GM13977 (cell line): ENCODE measurements at places on chromosomes 7 and 10.

DNA sequence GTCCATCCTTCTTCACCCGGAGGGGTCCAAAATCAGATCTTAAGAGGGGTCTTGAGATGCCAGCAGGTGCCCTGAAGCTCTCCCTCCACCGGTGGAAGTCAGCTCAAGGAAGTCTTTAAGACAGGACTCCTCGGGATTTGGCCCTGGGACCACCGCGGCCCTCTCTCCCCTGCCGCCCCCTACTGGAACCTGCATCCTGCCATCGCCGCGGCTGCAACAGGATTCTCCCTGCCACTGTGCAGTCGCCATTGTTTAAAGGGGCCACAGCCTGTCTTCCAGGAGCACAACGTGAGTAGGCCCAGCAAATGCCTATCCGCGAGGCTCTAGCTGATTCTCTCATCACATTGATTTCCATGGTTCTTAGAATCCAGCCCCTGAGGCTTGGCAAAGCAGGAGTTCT, 324.3 kb downstream of the ZNF716 start:
- DNase-seq: no peak

- peak; percentile 98 for DNase-seq
Observed at GRCh38 chr10:101060951-101061623, 702 bp upstream of the KAZALD1 start.

GRCh38 chr7:127393368-127394058, 1.0 kb upstream of the ZNF800 start:
- no peak for DNase-seq

DNA sequence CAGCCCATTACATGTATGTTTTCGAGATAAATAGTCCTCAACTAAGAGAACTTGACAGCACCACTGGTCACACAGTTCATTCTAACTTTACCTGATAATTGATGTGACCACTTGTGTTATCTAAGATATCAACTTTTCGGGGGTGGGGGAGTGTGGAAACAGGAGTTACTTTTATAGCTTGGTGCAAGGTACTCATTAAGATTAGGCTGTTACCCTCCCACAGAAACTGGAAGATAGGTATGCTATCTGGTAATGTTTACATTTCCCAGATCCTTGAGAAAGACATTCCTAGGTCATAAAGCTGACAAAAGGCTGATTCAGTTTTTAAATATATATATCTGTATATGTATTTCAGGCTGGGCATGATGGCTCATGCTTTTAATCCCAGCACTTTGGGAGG, 11.1 kb downstream of the ERVW-1 start:
- DNase-seq: no peak

GRCh38 chr7:50782375-50783208, at the start of gene GRB10:
GRB10 (minus strand) TSS chr7:50782896; CDS start chr7:50732322, 50,574 bp downstream.
- DNase-seq: no peak

DNA sequence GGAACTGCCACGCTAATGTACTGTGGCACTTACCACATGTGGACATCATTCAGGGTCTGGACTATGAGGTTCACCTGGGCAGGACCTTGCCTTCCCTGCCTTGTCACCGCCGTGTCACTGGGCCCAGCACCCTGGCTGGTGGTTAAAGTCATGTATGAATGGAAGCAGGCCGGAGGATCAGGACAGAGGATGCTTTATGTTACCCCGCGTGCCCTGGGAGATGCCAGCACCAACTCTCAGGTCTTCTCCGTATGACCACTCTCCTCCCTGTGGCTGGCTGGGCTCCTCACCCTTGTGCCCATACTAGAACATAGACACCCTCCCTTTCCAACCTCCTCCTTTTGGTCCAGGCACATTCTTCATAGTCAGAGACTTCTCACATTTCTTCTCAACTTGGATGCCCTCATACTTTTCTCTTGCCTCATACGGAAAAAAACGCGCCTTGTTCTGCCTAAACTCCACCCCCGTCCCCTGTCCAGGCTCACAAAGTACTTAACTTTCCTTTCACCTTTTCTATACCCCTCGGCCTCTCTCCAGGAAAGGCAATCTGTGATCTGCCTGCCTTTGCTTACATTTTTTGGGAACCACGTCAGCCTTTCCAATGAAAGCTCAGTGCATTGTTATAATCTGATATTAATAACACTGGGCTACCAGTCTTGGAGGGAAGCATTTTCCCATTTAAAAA, 240.0 kb downstream of the TEX36 start:
- DNase-seq: no peak

GRCh38 chr7:21413502-21413901, 14.4 kb upstream of the SP4 start:
- DNase-seq: no peak

DNA sequence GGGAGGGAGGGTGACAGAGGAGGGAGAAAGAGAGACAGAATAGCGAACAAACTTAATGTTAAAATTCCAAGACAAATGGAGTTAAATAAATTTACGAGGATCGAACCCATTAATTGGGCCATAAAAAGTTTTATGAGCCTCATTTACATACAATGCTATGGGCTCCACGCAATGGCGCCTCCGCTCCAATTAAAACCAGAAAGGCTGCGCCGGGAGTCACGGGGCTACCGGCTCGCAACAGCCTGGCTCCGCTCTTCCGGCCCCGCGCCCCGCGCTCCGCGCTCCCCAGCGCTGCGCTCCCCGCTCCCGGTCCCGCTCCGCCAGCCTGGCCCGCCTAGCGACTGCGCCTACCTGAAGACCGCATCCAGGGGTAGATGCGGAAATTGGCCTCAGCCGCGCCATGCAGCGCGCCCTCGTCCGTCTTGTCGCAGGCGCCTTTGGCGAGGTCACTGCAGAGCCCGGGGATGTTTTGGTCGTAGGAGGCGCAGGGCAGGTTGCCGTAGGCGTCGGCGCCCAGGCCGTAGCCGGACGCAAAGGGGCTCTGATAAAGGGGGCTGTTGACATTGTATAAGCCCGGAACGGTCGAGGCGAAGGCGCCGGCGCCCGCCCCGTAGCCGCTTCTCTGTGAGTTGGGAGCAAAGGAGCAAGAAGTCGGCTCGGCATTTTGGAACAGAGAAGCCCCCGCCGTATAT, 513 bp downstream of the HOXA7 start:
- DNase-seq: no peak

GRCh38 chr10:31642281-31642680, 286.4 kb downstream of the ARHGAP12 start:
- no peak for DNase-seq

DNA sequence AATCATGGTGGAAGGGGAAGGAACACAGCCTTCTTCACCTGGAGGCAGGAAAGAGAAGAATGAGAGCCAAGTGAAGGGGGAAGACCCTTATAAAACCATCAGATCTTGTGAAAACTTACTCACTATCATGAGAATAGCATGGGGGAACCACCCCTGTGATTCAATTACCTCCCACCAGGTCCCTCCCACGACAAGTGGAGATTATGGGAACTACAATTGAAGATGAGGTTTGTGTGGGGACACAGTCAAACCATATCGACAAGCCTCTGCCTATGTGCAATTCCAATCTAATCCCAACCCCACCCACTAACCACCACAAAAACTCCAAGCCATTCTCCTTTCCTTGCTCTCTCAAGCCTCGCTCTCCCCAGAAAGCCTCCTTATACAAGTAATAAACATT, 69.2 kb downstream of the TAC1 start:
- no peak for DNase-seq

- DNase-seq: no peak
Observed at GRCh38 chr7:82362129-82362706, 81.4 kb downstream of the CACNA2D1 start.

- DNase-seq: no peak
Observed at GRCh38 chr10:7945469-7946187, 108.9 kb upstream of the GATA3 start.

DNA sequence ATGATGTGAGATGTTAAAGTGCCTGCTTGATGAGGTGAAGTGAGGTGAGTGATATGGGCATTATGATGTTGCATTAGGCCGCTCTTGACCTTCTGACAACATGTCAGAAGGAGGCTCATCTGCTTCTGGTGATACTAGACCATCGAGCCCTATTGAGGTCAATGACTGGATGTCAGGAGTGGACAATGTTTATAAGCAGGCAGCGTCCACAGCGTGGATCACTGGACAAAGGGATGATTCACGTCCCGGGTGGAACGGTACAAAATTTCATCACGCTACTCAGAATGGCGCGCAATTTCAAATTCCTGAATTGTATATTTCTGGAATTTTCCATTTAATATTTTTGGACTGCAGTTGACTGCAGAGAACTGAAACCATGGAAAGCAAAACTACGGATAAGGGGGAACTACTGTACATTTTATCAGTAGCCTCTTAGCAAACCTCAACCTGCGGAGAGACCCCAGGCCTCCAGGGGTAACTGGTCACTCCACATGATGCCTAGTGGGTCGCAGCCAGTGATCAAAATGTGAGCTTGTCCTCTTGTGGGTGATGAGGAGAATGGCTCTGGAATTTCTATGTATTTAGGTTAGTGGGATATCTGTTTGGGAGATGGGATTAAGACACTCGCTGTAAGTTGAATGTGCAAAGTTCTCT, 5.7 kb upstream of the ZCCHC24 start:
- no peak for DNase-seq

DNA sequence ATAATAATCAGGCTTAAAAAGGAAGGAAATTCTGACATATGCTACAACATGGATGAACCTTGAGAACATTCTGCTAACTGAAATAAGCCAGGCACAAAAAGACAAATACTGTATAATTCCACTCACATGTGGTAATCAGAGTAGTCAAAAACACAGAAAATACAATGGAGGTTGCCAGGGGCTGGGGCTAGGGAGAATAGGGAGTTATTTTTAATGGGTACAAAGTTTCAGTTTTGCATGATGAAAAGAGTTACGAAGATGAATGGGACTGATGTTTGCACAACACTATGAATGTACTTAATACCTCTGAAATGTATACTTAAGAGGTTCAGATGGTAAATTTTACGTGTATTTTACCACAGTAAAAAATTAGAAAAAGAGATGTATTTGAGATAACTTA, 145.6 kb downstream of the DOCK4 start:
- DNase-seq: no peak

DNA sequence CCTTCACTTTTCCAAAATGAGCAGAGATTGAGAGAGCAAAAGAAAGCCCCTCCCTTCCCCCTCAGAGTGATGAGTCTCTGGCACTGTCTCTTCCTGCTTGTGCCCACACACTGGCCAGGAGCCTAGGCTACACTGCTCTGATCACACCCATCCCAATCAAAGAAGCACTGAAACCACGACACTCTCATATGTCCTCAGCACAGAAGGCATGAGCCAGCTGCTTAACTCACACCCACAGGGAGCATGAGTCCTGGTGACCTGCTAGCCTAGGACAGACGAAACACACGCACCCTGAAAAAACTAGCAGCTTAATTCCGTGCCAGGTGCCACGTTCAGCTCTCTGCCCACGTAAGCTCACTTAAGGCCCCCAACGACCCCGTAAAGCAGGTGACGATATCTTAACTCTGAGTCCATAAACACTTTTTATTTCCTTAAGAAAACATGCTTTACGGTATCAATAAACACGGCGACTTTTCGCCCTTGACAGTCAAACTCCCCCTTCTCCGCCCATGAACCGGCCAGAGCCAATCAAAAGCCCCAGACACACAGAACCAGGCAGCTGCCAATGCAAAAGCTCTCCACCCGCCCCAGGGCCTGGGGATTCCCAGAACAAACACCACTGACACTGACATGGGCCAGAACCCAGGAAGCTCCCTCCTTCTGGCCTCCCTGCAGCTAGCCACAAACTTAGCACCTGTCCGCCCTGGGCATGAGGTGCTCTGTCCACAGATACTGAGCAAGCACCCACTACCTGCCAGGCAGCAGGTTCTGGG, 69.0 kb downstream of the TNRC18 start:
- DNase-seq: peak; percentile 66

DNA sequence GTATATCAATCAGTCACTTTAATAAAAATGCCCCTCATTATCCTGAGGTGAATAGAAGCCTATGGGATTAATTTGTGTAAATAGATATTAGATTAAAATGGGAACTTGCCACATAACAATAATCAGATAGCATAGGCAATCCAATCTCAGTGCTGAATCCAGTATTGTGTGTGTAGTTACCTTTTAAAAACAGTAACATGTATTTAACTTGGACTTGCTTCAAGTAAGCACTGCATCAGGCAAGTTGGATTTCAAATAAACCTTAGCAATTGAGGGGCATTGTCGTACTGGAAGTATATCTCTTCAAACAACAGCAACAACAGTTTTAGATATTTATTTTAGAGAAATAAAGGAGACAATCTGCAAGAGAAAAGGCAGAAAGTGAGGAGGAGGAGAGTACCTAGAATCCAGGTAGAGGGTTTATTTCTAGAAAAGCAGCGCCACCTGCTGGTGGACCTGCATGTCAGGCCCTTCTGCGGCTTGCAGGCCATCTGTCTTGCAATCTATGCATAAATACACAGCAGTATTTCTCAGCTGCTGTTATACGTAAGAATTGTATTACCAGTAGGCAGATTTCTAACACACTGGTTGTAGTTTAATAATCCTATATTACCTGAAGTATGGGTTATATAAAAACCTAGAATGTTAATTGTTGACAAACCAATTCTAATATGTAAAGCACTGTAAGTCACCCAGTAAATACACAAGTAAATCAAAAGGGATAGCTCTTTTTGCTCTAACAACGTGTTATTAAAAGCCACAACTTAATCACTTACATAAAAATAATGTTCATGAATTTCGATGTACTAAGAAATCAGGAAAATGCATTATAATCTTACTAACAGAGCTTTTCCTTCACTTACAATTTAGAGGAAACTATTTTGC, 652.8 kb downstream of the KCNMA1 start:
- DNase-seq: peak; percentile 55

DNA sequence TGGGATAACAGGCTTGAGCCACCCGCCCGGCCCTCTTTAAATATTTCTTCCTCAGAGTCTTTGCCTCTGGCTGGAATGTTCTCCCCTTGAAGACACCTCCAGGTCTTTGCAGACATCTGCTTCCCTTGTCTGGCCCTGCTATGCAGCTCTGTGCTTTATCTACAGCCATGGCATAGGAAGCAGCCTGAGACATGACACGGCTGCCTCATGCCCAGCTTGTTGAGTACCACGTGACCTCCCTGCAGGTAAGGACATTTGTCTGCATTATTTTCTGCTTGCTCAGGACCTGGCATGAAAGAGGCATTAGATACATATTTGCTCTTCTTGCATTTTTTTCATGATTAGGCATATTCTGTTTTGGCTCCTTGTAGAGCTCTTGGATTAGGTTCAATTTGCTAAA, 113.8 kb upstream of the KLF6 start:
- DNase-seq: no peak

DNA sequence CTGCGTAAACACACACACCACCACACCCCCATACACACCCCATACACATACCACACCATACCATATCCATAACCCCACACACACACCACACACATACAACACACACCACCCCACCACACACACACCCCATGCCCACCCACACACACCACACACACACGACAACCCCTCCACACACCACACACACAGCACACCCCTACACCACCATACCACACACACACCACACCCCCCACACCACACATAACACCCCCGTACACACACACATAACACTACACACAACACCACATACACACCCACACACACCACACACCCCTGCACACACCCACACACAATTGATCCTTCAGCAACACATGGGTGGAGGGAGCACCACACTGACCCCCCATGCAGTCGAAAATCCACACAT, 50.3 kb upstream of the BMS1 start:
- no peak for DNase-seq
